ENCODE measurements at places on chromosomes 16 and 17. TPM values are rescaled to one million over a fixed set of nuclear protein-coding genes. Genes with fewer than 3 reads are reported as not detected.

Gene PIK3R5
- not detected for total RNA-seq

Gene CCL22
- total RNA-seq, result not detected

Gene AHSP
- total RNA-seq, result not detected

Gene PITPNM3
- total RNA-seq, result 0.26 TPM

Gene OTOA
- under 0.01 TPM for total RNA-seq

Gene COX6A2
- total RNA-seq, result not detected

Gene MED9
- total RNA-seq, result 7.4 TPM

Gene TMEM220
- 3.3 TPM for total RNA-seq

Gene ACACA
- 47.0 TPM for total RNA-seq

Gene SAMD14
- 1.6 TPM for total RNA-seq

Gene KCNG4
- not detected for total RNA-seq

Gene NETO2
- 3.3 TPM for total RNA-seq

Gene CDH16
- not detected for total RNA-seq

Gene C17orf100
- 0.32 TPM for total RNA-seq

Gene KCNJ12
- 0.32 TPM for total RNA-seq

Gene NAGS
- 2.2 TPM for total RNA-seq
